Stimulated activated effector memory CD8-positive, alpha-beta T cell treated with anti-CD3 and anti-CD28 coated beads, Interleukin-12 subunit alpha, Interleukin-12 subunit beta, amount 100 ng/mL, for 72 hours (primary cell): ENCODE measurements at places on chromosomes 13 and 19.

DNA sequence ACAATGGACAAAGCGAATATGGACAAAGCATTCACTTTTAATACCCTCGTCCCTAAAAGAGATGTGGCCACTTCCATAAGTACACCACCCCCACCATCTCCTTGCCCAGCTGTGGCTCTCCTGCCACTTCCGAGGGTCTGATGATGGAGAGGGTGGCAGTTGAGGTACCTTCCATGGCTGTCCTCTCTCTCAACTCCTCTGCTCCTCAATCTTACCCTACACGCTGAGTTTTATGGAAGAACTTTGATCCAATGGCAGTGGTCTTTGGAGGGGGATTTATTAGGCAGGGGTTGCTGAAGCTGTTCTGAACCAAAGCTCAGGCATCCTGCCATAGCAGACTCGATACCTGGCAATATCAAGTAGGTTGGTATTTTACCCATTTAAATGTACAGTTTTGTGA lies 413.0 kb downstream of the TSHZ3 start:
- no peak for DNase-seq

DNA sequence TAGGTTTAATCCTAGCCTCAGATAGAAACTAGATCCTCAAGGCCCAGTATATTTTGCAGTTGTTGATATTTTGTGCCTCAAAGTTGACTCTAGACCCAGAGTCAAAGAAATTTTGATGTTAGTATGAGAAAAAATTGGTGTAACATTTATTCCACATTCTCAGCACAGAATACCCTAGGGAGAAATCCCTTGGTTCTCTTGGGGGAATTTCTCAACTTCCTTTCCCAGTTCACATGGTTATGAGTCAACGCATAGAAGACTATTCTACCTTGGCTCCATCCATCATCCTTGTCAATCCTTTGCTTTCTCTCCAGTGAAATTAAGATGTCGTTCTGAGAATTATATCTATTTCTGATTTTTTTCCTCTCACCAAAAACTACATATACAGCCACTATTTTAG lies 145.3 kb downstream of the POSTN start:
- no peak for DNase-seq

DNA sequence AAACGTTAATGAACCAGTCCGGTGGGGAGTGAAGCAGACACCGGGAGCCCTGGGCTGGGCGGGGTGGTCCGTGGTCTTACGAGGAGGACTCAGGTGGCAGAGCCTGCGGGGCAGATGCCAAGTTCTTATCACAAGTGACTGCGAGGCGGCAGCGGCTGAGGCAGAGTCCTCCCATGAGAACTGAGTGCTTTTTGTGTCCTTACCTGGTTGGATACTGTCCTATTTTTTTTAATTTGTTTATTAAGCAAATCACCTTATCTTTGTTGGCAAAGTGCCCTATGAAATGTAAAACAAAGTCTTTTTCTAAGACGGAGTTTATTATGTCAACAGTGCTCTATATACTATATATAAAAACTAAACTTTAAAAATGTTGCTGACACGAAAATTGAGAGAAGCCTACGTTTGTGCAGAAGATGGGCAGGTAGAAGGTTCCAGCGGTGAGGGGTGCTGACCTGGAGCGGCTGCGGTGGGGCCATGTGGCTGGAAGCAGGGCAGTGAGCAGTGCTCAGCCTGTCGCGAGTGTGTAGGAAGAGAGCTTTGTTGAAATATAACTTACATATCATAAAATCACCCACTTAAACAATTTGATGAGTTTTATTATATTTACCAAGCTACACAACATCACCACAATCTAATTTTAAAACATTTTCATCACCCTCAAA lies 82.2 kb downstream of the ATP11A start:
- no peak for DNase-seq

- DNase-seq: no peak
These were observed 33.1 kb downstream of the GATAD2A start for GRCh38 chr19:19438366-19439175.

GRCh38 chr13:36157480-36157879 lies 26.3 kb upstream of the DCLK1 start:
- no peak for DNase-seq

DNA sequence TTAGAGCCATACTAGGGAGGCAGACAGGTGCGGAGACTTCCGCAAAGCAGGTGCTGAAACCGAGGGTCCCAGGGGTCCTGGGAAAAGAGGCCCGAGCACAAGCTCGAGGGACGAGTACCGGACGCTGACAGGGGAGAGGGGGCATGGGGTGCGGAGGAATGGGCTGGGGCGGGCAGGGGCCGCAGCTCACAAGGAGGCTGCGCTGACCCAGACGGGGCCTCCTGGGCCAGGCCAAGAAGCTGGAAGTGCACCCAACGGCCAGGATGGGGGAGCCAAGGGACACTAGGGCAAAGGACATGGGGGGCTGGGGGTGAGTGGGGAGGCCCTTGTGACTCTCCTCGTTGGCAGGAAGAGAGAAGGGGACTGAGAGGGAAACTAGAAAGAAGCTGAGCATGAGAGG lies 1.8 kb downstream of the POLR2E start:
- DNase-seq: no peak

DNA sequence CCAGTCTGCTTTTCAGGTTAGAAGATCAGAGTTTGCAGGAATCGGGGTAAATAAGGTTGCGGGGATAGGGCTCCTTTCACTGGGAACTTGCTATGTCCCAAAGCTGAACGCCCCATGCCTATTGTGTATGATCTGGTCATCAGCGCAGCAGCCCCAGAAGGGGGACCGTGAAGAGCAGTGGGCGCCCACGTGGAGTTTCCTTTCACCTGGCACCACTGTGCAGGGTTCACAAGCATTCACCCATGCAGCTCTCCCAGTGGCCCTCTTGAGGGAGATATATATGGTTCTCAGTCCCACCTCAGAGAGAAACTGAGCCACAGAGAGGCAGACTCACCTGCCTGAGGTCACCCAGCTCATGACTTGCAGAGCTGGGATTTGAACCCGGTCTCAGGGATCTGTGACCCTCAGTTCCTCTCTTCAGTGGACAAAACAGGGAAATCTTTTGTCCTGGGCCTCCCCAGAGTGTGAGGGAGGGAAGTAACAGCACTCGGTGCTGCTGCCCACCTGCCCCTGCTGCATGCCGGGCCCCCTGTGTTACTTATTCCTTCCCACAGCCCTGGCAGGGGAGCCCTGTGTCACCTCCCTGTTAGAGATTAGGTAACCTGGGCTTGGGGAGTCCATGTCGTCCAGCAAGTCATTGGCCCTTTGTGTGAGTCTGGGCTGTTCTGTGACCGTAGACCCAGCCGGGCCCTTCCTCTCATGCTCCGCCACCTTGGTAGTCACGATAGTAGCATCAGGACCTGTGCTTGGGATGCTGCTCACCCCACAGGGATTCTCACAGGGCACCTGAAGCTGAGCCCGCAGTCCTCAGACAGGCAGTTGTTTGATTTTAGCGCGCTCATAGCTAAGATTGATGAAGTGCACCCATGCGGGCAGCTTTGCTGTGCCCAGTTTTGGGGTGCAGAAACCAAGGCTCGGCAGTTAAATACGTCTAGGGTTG lies 27.9 kb downstream of the PPP5C start:
- no peak for DNase-seq

- no peak for DNase-seq
These were observed 66.0 kb upstream of the DOCK9 start for GRCh38 chr13:99043831-99044231.

GRCh38 chr19:982567-983170 lies 1.5 kb upstream of the WDR18 start:
- DNase-seq: peak; percentile 93

DNA sequence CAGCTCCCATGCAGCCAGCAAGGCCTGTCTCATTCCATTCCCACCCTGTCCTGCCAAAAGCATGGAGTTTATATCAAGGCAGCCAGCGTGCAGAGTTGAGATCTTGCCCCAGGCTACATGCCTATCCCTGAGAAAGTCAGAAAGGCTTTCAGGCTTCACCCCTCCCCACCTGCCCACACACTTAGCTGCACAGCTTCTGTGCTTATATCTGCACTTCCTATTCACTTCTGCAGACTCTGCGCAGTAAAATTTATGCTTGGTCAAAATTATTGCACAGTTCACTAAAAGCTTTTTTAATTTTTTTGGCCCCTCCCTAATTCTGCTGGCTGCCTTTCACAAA lies 12.5 kb upstream of the ZNF675 start:
- no peak for DNase-seq

DNA sequence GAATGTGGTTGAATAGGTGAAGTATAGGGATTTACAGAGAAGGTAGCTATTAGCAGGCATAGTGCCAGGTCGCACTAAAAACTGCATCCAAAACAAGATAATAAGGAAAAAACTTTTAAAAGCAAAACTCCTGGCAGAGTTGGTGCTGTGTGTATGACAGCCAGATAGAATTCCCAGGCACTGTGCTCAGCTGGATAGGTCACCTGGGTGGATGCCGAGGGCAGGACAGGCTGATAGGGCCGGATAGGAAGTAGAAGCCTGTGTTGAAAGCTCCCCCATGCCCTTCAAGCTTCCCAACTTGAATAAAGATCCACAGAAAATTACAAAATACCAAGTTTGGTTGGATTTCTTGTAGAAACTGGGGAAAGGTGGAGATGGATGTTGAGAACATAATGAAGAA lies 48.9 kb upstream of the TDRD3 start:
- no peak for DNase-seq

DNA sequence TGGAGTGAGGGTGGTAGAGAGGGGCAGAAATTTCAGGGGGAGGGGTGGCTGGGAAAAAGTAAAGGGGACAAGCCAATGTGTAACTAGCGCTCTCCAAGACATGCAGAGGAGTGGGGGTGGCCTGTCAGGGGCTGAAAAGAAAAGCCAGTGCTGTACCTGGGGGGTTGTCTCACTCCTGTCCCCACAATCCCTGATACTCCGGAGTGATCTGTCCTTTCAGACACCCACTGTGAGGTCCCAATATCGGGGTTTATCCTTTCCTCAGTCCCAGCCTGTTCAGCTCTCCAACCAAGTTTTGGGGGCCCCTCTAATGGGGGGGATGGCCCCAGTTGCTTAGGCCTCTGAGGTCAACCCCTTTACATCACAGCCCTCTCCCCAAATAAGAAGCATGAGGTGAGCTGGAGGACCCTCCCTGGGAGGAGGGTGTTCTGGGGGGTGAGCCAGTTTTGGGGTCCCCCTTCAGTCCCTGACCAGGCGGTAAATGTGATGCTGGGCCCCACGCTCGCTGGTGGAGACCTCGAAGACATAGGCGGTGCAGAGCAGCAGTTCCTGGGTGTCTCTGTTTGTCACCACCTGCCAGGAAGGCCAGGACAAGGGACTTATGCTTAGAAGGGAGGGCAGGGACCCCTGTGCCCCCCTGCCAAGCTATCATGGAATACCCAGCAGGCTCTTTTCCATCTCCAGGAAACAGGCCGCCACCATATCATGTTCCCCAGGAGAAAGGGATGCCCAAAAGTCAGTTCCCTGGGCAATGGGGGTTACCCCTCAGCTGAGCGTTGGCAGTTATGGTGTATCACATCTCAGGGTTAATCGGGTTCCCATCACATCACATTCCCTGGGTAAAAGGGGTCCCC lies 5.9 kb downstream of the CD37 start:
- DNase-seq: no peak

DNA sequence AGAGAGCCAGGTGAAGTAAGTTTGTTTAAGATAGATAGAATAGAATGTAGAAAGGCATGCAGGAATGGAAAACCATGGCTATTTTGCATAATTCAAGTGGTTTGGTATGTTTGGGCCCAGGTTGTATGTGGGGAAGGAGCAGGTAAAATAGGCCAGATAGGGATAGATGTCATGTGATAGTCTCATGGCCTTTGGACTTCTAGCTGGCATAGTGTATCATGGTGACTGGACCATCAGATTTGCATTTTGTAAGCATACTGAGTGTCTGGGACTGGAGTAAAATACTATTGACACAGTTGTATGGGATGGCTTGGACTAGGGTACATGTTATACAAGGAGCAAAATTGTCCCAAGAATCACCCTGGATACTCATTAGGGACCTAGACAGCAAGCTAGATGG lies 38.9 kb downstream of the COG3 start:
- no peak for DNase-seq

GRCh38 chr19:42075364-42075615 lies 676 bp upstream of the ZNF574 start:
- no peak for DNase-seq

DNA sequence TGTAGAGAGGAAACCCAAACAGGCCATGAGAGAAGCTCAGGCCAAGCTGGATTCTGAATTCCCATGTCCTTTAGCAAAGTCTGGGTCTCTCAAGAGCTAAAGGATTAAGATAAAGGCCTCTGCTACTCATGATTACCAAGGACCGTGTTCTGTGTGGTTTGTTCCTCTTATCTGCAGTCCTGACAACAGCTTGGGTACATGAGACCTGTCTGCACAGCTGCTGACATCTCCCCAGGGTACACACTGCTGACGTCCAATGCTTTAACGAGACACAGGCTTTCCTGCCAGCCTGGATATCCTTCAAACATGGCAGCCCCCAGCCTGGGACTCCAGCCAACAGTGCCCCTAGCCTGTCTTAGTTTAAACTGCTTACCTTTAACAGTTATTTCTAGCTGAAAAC lies 211.0 kb downstream of the SLC7A1 start:
- DNase-seq: no peak

- no peak for DNase-seq
These were observed 247.7 kb downstream of the SLITRK1 start for GRCh38 chr13:83634601-83635000.

DNA sequence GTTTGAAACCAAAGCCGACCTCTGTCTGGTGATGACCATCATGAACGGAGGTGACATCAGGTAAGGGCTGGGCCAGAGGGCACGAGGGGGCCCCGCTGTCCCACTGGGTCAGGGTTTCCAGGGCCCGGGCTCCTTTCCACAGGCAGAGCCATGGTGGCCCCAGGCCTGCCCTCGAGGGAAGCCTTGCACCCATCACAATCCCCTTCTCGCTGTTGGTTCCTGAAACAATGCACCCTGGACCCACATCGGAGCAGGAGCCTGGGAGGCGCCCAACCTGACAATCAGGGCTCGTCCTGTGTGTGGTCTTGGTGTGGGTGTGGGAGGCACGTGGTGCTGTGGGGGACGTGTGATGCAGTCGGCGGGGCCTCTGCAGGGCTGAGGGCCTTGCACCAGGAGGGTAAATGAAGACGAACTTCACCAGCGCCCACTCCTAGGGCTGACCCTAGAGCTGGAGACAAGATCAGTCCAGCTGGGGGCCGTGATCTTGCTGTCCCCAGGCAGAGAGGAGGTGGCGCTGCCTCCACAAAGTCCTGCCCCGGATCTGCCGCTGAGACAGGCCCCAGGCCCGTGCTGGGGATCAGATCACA lies 2.8 kb downstream of the GRK1 start:
- no peak for DNase-seq

DNA sequence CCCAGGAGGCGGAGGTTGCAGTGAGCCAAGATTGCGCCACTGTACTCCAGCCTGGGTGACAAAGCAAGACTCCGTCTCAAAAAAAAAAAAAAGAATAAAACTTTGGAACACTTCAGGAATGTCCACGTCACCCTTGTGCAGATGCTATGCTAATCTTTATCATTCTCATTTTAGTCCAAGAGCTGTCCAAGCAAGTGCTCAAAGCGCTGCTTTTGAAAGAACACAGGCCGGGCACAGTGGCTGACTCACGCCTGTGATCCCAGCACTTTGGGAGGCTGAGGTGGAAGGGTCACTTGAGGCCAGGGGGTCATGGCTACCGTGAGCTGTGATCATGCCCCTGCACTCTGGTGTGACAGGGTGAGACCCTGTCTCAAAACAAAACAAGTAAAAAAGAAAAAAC lies 11.1 kb upstream of the UQCR11 start:
- DNase-seq: no peak
